Thymus (tissue), 14 donors: ENCODE measurements at places on chromosomes 2 and 18.

GRCh38 chr2:28387082-28387960 is 5.3 kb upstream of the FOSL2 start:
- DNase-seq, result no peak

DNA sequence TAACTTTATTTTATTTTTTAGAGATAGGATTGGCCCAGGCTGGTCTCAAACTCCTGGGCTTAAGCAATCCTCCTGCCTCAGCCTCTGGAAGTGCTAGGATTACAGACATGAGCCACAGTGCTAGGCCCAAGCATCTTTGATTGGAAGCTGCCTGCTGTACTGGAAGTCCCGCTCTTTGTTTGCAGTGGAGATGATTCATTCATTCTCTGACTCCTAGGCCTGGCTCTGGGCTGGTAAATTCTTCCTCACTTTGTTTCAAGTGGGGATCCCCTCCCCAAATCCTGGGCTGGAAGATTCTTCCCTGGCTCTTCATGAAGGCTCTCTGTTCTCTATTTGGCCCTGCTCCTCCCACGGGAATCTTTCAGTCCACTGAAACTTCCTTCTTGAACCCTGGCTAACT is 81.9 kb downstream of the NEURL3 start:
- no peak for DNase-seq

- DNase-seq, result no peak
These were observed 40.3 kb upstream of the ZSWIM2 start for GRCh38 chr2:186889101-186889879.

GRCh38 chr18:61551586-61551985 is 218.4 kb downstream of the CDH20 start:
- peak; percentile 29 for DNase-seq

GRCh38 chr2:101831351-101831865 is 133.9 kb downstream of the MAP4K4 start:
- no peak for DNase-seq

- DNase-seq, result no peak
These were observed 587.3 kb upstream of the GCFC2 start for GRCh38 chr2:76298041-76298440.

DNA sequence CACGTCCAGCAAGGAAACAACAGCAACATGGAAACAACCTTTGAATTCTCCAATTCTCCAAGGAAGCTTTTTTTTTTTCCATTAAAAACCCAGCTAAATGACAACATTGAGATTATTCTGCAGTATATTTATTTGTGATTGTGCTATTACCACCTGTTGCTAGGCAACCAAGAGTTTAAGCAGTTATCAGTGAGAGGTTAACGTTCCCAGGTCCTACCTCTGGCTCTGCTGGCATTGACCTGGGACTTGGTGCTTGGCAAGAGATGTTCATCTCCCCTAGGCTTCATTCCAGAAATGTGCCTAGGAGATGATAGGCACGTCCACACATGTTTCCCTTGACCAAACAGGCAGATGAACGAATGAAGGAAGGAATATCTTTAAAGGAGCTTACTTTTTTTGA is 157.0 kb downstream of the TDRD15 start:
- DNase-seq, result no peak

- DNase-seq, result no peak
These were observed 27.1 kb upstream of the ZNF516 start for GRCh38 chr18:76522122-76522503.

GRCh38 chr2:72412214-72412613 is 264.6 kb upstream of the CYP26B1 start:
- DNase-seq, result no peak

GRCh38 chr2:209818939-209819338 is 47.3 kb downstream of the UNC80 start:
- DNase-seq, result no peak

DNA sequence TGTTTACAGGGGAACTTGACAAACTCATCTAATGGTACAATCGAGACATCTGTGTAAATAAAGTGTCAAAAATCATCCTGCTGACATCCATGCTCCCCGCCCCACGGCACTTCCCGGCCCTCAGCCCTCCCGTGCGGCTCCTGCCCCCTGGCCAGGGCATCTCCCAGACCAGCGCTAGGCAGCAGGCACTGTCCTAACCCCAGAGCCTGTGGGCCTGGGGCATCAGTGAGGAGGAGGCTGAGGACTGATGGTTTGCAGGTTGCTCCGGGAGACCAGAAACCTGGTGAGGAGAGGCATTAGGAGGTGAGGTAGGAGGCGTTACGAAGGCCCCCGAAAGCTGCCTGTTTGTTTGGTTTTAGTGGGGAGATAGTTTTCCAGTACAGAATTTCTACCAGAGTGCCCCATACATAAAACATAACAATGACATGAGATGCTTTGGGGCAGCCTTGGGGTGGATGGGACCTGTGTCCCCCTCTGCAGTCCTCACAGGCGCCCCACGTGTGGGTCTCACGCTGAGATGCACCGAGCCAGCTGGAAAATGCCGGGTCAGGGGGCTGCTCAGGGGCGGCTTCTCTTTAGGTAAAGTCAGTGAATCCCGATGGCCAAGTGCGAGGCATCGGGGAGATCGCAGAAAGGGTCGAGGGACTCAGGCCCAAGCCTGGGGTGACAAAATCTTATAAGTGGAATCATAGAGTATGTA is 114.2 kb downstream of the RTP5 start:
- DNase-seq, result no peak

DNA sequence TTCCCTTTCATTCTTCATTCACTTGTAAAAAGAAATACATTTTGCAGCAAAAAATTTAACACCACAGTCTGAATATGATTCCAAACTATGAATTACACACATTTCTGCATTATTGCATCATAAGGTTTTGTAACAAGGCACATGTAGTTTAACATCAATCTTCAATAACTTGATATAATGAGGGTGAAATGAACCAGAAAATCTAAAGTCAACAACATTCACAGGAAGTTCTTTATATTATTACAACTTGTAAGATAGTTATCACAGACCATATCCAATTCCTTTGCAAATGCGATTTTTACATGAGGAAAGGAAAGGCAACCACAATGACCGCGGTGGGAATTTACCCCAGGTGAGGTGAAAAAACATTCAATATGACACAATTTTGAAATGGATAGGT is 213.3 kb downstream of the NAPG start:
- no peak for DNase-seq

DNA sequence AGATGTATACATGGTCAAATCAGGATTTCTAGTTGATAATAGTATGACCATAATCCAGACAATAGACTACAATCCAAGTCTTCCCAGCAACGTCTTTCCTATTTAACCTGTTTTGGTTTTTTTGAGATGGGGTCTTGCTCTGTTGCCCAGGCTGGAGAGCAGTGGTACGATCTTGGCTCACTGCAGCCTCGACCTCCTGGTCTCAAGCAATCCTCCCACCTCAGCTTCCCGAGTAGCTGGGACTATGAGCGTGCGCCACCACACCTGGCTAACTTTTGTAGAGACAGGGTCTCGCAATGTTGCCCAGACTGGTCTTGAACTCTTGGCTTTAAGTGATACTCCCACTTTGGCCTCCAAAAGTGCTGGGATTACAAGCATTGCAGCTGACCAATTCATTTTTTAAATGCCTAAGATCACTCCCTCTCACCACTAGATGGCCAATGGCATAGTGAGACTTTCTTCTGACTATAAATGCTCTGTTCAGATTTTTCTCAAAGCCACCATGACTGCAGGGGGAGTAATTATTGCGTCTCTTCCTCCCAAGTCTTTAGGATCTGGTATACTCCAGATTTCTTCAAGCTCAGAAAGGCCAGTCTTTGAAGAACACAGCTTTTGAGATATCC is 47.6 kb downstream of the HNRNPLL start:
- no peak for DNase-seq

GRCh38 chr18:66616523-66616983 is 12.7 kb upstream of the CDH19 start:
- DNase-seq, result no peak

- no peak for DNase-seq
These were observed 52.8 kb upstream of the SLC66A3 start for GRCh38 chr2:11102466-11102865.

- DNase-seq, result no peak
These were observed 89.0 kb downstream of the NBAS start for GRCh38 chr2:15472133-15472532.

DNA sequence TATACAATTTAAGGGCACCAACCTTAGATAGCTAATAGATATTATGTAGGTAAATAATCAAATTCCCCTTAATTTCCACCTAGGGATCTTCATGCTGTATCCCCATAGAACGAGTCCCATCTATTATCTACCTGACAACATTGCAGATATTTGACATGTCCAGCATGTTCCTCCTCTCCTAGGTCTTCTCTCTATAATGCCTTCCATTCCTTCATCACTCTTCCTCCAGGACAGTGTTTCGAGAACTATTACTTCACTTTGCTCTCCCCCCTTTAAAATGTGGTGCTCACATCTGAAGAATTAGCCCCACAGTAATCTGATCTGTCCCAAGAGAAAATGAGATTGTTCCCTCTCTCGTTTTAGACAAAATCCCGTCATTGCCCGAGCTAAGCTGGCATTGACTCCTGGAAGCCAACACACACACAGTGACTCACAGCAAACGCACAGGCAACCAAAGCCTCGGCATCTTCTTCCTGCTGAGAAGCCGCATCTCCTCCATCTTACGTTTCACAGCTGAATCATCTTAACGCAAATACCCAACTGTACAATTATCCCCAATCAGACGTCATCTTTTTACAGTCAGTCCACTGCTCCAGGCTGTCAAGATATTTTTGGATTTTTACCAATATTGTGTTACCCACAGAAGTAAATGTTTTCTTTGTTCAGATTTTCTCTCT is 162.9 kb upstream of the AGAP1 start:
- no peak for DNase-seq

DNA sequence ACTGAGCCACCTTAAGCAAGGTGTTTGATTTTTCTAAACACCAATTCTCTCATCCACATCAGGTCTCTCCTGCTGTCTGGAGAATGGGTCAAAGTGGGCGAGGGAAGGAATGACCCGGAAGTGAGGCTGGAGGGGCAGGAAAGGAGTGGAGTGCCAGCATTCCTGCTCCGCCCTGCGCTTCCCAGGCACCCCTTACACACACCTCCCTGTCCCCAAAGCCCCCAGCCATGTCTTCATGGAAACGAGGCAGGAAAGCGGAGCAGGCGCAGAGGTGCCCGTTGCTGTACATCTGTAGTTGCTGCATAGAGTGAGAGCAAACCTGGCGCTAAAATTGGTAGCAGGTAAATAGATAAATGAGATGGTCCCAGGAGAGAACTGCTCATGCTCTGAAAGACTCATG is 27.2 kb upstream of the NT5DC4 start:
- DNase-seq, result no peak

- DNase-seq, result no peak
These were observed 2.4 kb downstream of the EPAS1 start for GRCh38 chr2:46299365-46300263.

GRCh38 chr2:116810645-116811044 is 1003.8 kb upstream of the DDX18 start:
- no peak for DNase-seq

- DNase-seq, result no peak
These were observed 42.4 kb downstream of the SLC14A2 start for GRCh38 chr18:45657357-45658335.

DNA sequence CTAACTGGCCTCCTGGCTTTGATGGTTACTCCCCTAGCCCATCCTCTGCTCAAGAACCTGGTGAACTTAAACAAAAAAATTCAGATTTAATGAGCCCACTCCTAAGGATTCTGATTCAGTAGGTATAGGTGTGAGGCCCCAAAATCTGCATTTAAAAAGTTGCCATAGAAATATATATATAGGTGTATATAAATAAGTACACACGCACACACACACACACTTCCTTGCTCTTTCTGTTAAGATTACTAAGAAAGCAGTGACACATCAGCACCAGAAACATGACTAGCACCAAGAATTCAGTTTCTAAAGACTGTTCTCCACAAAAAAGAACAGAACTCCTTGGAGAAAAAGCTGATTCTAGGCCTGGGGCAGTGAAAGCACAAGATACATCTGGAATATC is 17.8 kb downstream of the EML6 start:
- DNase-seq, result no peak

DNA sequence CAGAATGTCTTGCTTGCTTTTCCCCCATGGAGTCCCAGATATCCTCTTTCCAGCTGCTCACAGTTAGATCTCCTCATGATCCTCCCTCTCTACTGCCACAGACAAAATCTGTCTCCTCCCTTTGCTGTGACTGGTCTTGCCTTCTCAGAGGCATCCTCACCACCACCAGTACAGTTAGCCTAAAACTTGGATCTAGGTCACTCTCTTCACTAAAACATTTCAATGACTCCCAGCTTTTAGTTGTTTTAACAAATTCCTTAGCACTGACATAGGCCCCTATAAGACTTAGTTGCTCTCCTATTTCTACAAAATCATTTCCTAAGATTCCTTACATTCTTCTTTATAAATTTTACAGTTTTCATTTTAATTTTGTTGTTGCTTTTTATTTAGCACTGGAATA is 734.2 kb upstream of the CHAC2 start:
- no peak for DNase-seq

- no peak for DNase-seq
These were observed 7.0 kb upstream of the PER2 start for GRCh38 chr2:238295144-238296112.

GRCh38 chr18:74303936-74304335 is 11.7 kb upstream of the C18orf63 start:
- DNase-seq, result no peak

- DNase-seq, result no peak
These were observed 130.3 kb upstream of the CTAGE1 start for GRCh38 chr18:22547807-22548561.

DNA sequence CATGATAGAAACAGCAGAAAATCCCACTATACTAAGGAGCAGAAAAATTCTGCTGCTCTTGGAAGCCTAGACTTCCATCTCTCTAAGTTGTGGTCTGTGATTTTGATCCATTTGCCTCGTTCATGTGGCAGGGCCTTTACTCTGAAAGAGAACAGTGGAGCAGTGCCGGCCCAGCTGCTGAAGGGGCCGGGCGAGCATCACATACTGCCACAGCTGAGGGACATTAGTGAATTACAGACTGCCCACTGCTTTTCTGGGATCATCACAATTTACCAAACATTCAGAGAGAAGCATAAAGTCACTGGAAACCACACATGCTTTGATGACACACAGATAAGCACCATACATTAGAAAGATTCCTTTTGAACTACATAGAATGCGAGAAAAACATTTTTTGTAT is 217.0 kb upstream of the BOD1L2 start:
- DNase-seq, result no peak

DNA sequence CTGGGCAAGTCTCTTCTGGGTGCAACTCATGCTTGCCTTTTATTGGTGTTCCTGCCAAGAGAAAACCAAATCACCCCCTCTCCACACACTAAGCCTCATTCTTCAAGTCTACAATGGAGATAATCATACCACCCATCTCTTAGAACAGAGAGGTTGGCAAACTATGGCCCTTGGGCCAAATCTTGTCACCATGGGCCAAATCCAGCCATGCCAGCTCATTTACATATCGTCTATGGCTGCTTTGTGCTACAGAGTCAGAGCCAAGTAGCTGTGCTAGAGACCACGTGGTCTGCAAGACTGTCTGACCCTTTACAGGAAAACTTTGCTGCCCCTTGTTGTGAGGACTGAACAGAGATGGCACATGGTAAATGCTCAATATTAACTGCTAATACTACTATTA is 270.3 kb upstream of the PARD3B start:
- DNase-seq, result no peak
